ENCODE measurements at places on chromosomes 5 and 9. TPM values are rescaled to one million over a fixed set of nuclear protein-coding genes. Genes with fewer than 3 reads are reported as not detected.

KLHL3 gene
- 5.5 TPM for total RNA-seq

DNA sequence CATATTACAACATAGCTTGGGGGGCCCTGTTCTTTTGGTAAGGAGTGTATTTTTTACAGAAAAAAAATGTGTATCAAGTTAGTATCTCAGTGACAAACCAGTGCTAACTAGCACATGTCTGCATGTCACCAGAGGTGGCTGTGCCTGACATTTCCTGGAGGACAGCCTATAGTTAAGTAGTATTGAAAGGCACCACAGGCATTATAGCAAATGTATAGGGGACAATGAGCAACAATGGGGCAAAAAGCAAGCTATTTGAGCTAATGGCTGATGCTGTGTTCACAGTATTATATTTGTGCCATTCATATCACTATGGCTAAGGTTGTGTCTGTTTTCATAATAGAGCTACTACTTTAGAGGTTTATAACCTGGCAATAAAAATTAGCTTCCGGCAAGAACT is 1644.0 kb downstream of the MAT2B start:
- DNase-seq: no peak

SRP19 gene
- total RNA-seq: 38.7 TPM

BRINP1 gene
- total RNA-seq: 0.70 TPM

- no peak for DNase-seq
Observed at GRCh38 chr5:17816505-17816904, 182.2 kb downstream of the TAF11L14 start.

GRCh38 chr9:136921307-136921706 is 23.2 kb downstream of the FBXW5 start:
- DNase-seq: no peak

SCGB3A2 gene
- 108 TPM for total RNA-seq

SPIN1 gene
- total RNA-seq: 56.1 TPM

MAMDC2 gene
- 23.6 TPM for total RNA-seq

TNFSF8 gene
- 2.1 TPM for total RNA-seq

GRCh38 chr5:77029376-77029885 is 773 bp upstream of the AGGF1 start:
- DNase-seq: no peak

ACOT12 gene
- total RNA-seq: not detected
